ENCODE measurements at places on chromosomes 13 and 19.

- DNase-seq: no peak
These were observed 135.0 kb downstream of the URI1 start for GRCh38 chr19:30076751-30077670.

DNA sequence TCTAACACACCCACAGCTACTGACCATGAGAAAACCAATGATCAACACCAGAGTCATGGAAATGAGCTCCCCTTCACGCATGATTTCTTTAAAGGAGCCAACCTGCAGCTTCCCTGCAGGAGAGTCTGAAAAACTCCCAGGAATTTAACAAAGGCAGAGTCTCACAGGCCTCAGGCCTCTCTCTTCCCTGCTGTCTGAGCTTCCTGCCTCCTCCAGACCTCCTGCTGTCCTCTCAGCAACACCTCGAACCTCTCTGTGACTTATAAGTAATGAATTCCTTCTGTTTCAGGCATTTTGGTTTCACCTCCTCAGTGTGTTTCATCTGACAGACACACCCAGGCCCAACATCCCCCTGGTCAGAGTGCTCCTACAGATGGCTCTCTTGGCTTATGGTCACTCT is 1044.4 kb downstream of the UQCRFS1 start:
- no peak for DNase-seq

- no peak for DNase-seq
These were observed 20.0 kb upstream of the POSTN start for GRCh38 chr13:37618554-37618953.

GRCh38 chr13:101190337-101190736 is 226.0 kb downstream of the NALCN start:
- DNase-seq: no peak

DNA sequence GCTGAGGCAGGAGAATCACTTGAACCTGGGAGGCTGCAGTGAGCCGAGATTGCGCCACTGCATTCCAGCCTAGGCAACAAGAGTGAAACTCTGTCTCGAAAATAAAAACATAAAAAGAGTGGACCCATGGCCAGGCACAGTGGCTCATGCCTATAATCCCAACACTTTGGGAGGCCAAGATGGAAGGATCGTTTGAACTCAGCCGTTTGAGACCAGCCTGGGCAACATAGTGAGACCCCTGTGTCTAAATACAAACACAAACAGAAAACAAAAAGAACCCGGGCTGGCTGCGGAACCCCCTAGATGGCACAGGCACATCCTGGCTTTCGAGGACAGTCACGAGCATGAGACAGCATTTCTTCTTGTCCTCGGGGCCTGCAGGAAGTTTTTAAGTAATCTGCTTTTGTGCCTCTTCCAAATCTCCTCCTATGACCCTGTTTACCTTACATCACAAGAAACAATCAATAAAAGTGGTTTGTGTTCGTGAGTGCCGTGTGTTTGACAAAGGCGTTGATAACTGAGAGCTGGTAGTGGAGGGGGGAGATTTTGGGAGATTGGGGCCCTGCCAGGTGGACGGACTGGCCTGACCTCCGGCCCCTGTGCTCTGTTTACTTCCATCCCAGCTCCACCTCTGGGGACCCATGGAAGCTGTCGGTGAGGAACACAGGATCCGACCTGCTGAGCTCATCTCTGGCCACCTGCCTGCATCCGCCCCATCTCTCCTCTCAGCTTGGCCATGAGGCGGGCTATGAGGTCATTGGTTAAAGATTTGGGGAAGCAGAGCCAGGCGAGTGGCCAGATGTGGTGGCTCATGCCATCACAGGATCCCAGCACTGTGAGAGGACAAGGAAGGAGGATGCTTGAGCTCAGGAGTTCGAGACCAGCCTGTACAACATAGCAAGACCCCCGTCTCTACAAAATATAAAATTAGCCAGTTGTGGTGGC is 5.9 kb upstream of the GDF15 start:
- DNase-seq: no peak
